PC-3 (cell line): ENCODE measurements at places on chromosomes 2 and 18. TPM values are rescaled to one million over a fixed set of nuclear protein-coding genes. Genes with fewer than 3 reads are reported as not detected.

The CYP26B1 gene
- 1.6 and 3.9 TPM in 2 replicates for total RNA-seq

The NPHP1 gene
- total RNA-seq = 1.3 and 4.2 TPM in 2 replicates

The CYS1 gene
- total RNA-seq = 0.12 and 0.15 TPM in 2 replicates

GRCh38 chr18:75679331-75679730 lies 251.8 kb upstream of the SMIM21 start:
- DNase-seq = no peak

- DNase-seq = peak; percentile 86
Observed at GRCh38 chr2:214193943-214194342, 216.9 kb upstream of the VWC2L start.

DNA sequence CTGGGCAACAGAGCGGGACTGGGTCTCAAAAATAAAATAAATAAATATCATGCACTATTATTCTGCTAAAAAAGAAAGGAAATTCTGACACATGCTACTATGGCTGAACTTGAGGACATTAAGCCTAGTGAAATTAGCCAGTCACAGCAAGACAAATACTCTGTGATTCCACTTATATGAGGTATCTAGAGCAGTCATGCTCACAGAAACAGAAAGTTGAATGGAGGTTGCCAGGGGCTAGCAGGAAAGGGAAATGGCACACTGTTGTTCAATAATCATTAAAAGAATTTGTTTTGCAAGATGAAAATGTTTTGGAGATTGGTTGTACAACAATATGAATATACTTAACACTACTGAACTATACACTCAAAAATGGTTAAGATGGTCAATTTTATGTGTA lies 60.8 kb downstream of the NCKAP1 start:
- DNase-seq = no peak

DNA sequence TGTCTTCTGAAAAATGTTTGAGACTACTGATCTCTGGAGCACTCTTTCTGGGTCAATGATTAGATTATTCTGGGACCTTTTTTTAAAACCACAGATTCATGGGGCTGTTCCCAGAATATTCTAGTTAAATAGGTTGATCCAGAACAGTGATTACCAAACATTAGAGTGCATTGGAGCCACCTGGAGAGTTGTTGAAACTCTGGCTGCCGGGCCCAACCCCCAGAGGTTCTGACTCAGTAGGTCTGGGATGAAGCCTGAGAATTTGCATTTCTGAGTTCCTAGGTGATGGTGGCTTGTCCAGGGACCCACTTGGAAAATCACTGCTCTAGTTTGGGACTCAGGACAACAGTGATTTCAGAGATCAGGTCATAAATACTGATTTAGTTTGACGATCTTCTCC lies 197.3 kb downstream of the PTPRM start:
- no peak for DNase-seq

GRCh38 chr2:147711031-147711430 lies 133.8 kb upstream of the ACVR2A start:
- DNase-seq = peak; percentile 95

- no peak for DNase-seq
Observed at GRCh38 chr2:217998926-217999594, 3.7 kb downstream of the TNS1 start.

DNA sequence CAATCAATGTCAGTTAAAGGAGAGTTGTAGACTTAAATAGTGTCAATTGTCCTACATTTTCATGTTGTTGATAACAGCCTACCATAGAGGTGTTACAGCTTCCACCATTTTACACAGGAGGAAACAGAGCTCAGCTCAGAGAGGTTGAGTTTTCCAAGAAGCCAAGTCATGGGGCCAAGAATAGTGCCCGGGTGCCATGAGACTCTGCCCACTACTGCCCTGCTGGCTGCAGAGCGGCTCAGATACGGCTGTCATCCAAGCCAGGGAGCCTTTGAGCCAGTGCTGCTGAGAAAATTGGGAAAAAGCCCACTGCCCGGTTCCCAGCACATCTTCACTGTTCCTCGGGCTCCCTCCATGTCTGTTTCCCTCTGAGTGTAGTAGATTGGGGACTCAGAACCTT lies 22.0 kb downstream of the RAB12 start:
- no peak for DNase-seq

DNA sequence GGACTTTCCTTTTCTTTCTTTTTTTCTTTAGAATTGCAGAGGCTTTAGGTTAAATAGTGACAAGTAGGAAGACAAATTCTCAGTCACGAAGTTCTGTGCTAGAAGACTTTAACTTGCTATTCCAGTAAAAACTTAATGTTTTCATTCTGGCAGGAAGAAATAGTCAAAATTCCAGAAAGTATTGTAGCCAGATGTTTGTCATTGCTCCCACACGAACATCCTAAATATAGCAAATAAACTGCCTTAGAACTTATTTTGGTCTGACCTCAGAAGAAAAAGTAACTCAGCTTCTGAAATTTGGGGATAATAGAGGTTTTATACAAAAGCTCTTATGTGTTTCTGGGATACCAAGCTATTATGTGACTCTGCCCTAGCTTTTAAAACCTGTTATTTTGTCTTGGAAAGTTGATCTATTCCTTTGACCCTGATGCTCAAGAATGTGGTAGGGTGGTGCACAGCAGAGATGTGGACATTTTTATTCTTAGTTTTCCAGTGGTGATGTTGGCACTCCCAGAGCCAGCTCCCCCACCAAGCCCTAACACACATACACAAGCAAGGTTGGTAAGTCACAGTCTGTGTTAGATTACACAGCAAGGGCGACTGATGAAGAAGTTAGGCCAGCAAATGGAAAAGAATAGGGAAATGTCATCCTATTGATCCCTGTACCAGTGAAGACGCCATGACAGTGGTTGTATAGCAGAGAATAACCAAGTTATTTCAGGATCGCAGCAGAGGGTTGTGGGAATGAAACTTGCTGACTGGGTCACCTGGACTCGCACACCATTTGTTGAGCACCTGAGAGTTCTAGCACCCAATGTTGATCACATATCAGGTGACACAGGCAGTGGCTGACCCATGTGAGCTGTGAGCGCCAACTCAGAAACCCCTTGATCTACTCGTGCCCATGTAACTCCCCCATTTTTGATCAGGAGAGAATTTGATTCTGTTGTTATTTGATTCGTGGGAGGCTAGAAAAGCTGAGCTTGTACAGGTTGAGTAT lies 23.7 kb downstream of the FARP2 start:
- DNase-seq = no peak
